ENCODE measurements at places on chromosomes 6 and 20.

DNA sequence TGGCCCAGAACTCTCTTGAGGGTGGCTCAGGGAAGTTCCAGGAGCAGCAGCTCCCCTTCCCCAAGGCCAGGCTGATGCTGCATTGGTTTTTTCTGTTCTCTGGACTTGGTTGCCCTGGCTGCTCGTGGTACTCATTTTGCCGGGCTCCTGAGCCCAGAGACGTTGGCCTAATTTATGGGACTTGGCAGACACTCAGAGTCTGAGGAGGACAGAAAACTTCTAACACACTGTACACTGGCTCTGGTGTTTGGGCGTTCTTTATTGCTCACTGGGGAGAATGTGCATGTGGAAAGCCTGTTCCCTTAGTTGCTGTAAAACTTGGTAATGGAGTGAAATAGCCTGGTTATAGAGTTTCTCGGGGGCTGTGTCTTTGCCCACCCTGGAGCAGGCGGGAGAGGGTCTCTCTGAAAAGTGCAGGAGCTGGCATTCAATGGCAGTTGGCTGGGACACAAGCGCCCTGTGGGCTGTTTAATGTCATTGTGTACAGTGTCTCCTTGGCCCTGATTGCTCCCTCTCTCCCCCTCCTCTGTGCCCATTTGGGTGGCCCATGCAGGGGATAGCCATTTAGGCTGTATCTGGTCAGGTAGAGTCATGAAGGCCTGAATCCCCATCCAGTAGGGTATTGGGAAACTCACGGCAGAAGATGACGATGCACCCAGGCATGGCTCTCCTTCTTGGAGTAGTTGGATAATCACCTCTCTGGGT is 109.3 kb downstream of the CDC5L start:
- no peak for DNase-seq

DNA sequence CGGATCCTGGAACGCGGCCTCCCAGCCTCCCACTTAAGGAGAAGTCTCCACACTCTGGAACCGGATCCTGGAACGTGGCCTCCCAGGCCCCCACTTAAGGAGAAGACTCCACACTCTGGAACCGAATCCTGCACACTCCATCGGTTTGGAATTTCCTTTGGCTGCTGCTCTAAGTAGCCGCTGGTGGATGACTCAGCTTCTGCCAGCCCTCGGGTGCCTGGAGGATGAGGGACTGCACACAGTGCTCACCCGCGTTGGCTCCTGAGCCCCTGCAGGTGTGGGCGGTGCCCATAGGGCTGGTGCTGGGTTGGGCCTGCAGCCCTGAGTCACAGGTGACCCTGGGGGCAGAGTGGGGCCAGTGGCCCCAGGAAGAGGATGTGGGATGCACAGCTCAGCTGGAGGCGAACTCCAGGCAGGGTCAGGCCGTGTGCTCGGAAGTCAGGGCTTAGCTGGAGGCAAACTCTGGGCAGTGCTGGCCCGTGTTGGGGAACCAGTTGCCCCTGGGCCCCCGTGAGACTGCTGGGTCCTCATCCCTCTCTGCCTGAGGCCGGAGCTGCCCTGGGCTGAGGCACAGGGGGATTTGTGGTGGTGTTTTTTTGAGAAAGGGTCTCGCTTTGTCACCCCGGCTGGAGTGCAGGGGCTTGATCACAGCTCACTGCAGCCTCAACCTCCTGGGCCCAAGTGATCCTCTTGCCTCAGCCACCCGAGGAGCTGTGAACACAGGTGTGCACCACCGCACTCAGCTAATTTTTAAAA is 13.9 kb upstream of the TNFRSF6B start:
- no peak for DNase-seq

- DNase-seq, result no peak
These were observed 75.8 kb downstream of the PSMG4 start for GRCh38 chr6:3334555-3334954.

DNA sequence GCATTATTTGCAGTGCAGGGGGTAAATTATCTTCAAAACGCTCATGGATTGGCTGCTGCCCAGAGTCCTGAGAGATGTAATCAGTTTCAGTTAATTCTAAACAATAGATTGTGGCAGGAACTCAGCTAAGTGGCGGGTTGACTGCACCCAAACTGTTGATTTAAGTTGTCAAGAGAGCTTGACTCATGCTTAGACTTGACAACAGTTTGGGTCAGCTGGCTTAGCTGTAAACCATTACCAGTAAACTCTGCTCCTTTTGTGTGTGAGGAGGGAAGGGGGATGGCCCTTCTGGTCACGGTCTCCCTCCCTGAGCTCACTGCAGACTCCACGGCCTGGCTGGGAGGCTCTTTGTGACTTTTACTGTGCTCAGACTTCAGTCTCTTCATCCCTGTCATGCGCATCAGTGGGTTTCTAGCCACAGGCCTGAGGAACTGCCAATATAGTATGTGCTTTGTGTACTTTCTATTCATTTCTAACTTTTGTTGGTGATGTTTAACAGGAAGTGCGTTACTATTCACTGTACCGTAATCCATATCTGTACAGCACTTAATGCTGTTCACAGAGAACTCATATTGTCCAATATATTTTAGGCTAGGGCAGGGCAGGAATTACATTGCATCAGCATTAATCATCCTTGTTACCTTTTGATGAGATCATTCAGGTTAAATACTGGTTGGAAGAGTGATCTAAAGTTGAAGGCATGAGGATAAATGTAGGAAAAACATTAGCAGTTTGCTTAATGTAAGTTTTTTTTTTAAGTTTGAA is 488.3 kb downstream of the CDKAL1 start:
- DNase-seq, result no peak

DNA sequence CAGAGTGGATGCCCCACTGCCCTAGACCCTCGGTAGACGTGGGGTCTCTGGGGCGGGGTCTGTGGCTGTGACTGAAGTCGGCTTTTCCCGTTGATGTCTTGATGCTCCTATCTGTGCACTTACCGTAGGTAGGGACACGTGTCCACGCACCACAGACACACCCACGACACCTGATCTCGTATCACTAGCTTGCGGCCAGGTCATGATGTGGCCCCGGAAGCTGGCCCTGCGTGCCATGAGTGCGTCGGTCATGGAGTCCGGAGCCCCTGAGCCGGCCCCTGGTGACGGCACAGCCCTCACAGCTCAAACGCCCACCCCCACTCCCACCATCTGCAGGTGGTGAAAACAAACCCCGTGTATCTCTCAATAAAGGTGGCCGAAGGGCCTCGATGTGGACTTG is 33.9 kb upstream of the MRGBP start:
- no peak for DNase-seq

- peak; percentile 75 for DNase-seq
These were observed 200.6 kb downstream of the GMPR start for GRCh38 chr6:16438718-16439591.

DNA sequence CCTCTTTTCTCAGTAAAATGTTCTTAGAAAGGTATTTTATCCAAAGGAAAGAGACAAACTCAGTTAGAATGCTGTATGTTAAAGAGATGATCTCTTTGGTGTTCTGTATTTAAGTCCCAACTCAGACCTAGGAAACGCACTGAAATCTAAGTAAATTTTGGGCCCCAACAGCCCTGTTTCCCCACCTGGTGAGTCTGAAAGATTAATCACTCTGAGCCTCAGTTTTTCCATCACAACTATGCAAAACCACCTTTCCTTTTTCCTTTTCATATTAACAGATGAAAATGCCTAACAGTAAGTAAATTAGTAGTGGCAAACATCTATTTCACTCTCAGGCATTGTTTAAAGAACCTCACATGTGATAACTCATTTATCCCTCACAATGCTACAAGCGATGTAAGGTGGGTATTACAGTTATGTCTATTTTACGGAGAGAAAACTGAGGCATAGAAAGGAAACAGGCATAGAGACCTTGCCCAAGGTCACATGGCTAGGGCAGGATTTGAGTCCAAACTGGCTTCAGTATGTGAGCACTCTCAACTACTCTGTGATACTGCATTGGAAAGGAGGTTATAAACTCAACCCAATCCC is 36.0 kb upstream of the FAM83C start:
- DNase-seq, result no peak

DNA sequence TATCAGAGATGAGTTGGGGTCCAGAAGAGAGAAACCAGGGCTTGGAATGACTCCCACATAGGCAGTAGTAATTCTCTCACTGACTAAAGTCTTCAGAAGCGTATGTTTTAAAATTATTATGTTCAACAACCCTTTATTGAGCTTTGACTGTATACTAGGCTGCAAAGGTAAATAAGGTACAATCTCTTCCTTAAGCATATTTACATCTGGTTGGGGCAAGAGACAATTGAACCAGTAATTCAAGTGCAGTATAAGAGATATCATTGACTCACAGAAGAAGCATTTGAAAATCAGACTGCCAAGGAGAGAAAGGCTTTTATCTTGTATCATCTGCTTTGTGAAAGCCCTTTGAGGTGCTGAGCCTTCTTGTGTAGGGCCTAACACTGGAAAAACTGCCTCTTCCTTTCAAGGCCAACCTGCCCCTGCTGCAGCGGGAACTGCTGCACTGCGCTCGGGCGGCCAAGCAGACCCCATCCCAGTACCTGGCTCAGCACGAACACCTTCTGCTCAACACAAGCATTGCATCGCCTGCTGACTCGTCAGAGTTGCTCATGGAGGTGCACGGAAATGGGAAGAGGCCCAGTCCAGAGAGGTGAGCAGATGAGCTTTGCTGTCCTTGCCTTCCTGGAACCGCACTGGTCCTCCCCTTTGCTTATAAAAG is 39.3 kb upstream of the C20orf144 start:
- DNase-seq, result no peak

- DNase-seq, result no peak
These were observed 37.4 kb upstream of the JAG1 start for GRCh38 chr20:10710991-10711775.

GRCh38 chr6:158502263-158502950 is 57.5 kb upstream of the TMEM181 start:
- DNase-seq, result no peak

GRCh38 chr6:10140136-10140535 is 274.7 kb downstream of the TFAP2A start:
- no peak for DNase-seq

- DNase-seq, result no peak
These were observed 10.9 kb downstream of the ZNF217 start for GRCh38 chr20:53582574-53583351.

DNA sequence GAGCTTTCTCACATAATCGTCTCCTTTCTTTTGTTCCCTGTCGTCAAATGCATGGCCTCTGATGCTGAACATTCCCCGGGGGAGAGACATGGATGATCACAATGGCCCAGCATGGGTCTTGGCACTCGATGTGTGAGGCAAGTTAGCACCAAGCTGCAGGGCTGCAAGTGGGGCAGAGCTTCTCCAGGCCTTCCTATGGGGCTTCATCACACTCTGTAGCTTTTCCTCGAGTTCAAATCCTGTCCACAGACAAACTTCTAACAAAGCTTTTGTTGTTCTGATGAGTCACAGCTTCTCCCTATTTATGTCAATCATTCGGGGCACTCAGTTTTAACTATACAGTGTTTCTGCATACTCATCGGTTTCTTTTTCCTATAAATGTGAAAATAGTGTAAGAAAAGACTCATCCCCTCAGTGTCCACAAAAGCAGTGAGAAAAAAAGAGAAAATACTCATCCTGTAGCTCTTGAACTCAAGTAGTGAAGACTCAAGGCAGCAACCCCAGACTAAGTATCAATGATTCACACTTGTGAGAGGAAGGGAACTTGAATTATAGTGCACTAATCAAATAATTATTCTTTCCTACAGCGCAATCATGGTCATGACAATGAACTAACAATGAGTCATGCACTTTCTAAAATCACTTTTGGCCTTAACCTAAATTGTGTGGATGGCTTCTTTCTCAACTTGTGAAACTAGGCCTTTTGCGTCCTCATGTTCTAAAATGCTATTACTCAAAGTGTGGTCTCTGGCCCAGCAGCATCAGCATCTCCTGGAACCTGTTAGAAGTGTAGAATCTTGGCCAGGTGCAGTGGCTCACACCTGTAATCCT is 68.4 kb upstream of the NOX3 start:
- no peak for DNase-seq

- no peak for DNase-seq
These were observed 61.5 kb downstream of the COL12A1 start for GRCh38 chr6:75144386-75144785.

DNA sequence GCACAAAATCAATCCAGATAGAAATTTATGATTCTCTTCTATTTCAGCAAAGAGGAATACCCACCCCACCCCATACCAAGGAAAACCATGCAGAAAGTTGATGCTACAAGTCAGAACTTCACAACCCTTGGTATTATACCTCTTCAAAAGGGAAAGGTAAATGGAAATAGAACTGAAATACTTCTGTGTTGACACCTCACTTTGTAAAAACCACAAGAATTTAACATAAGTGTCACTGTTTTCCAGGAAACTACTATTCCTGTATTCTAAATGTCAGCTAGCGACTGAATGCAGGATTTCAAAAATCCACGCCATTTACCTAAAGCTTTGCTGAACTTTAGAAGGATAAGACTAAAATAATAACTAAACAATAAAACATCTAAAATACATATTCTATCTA is 3.6 kb downstream of the CPNE1 start:
- no peak for DNase-seq

DNA sequence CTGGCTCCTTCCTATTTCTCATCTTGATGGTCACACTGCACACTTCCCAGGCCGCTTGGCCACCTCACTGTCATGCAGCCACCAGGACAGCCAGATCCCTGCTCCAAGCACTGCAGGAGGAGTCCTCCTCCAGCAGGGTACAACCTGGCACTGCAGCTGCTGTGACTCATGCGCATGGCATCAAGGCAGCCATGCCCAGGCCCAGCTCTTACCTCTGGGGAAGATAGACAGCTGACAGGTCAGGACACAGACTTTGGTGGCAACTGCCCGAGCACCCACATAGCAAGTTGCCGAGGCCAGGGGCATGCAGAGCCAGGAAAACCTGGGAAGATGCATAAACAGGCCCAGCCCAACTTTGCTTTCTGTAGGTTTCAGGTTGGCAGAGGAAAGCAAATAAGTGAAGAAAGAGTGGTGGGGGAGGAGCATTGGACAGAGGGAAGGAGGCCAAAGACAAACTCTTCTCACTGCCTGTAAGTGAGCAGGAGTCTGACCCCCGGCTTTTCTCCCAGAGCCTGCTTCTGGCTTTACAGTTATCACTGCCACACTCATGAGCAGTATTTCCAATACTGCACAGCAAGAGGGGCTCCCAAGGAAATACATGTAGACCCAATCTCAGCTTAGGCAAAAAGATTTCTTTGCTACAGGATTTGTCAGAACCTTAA is 38.8 kb downstream of the SLC22A3 start:
- DNase-seq, result no peak

GRCh38 chr6:1052262-1052661 is 259.6 kb upstream of the FOXQ1 start:
- no peak for DNase-seq

- no peak for DNase-seq
These were observed 13.7 kb downstream of the PHF3 start for GRCh38 chr6:63649269-63649668.

DNA sequence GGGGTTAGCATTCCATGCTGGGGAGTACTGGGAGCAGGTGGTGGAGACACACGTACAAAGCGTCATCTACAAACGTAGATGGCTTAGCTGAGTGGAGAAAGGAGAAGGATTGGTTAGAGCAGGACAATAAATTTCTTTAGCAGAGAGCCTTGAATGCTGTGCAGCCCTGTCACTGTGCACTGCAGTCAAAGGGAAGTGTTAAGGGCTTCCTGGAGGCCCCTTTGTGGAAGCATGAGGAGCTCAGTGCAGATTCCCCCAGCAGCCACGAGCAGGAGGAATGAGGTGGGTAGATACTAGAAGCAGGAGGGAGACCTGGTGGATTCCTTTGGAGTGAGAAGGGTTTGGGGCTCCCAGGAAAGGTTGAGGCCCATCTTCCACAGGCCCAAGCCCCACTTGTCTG is 6.1 kb upstream of the TREML4 start:
- no peak for DNase-seq
